ENCODE measurements at places on chromosomes 1 and 21.

DNA sequence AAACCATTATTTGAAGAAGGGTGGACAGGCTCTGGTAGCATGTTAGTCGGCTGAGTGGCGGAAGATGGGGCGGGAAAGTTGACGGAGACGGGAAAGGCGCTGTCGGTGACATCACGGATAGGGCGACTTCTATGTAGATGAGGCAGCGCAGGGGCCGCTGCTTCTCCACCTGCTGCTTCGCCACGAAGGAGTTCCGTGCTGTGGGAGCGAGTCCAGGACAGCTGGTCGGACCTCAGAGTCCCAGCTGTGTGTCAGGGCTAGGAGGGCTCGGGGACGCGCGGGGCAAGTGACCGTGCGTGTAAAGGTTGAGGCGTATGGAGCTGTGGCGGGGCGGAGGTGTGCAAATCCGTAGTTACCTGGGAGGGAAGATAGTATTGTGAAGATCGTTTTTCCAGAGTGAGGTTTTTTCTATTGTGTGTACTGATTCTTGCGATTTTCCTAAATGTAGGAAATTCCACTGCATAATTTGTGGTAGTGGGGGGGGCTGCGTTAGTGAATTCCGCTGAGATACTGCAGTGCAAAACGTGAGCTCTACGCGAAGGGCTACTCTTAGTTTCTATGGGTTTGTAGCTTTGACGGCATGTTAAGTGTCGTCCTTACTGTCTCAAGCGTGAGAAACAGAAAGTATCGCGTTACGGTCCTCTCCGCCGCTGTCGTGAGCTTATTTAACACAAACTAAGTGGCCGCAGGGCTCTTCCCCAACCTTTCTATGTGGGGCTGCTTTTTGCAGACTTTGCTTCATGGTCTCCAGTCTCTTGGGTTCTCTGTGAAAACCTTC lies 111.2 kb upstream of the NBPF11 start:
- DNase-seq: peak; percentile 97

DNA sequence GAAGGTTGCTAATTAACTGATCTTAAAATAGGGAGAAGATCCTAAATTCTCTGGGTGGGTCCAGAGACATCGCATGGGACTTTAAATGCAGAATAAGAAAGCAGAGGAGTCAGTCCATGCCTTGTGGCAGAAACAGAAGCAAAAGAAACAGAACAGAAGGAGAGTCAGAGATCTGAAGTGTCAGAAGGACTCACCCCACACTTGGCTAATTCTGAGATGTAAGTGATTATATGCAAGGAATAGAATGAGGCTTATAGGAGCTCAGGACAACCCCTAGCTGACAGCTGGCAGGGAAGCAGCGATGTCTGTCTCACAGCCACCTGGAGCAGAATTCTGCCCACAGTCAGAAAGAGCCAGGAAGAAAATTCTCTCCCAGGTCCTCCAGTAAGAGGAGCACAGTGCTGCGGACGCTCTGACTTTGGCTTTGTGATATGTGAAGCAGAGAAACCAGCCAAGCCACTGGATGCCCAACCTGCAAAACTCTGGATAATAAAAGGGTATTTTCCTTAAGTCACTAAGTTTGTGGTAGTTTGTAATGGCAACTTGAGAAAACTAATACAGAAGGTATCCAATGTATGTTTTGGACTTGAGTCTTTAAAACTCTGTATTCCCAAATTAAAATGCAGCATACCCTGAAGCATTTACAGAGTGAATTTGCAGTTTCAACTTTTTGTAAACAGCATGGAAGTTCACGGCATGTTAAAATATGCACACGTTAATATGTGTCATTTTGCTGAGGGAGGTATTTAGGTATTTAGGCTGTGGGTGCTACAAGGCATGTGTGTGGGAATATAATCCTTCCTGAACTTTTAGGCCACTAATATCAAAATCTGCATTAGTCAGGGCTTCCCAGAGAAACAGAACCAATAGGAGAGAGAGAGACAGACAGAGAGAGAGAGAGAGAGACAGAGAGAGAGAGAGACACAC lies 388.5 kb downstream of the PCP4 start:
- no peak for DNase-seq

GRCh38 chr1:229432905-229433304 lies 989 bp downstream of the ACTA1 start:
- DNase-seq: no peak

GRCh38 chr1:88648706-88649105 lies 35.4 kb upstream of the PKN2 start:
- no peak for DNase-seq

GRCh38 chr1:69824932-69825331 lies 257.2 kb downstream of the LRRC7 start:
- no peak for DNase-seq

DNA sequence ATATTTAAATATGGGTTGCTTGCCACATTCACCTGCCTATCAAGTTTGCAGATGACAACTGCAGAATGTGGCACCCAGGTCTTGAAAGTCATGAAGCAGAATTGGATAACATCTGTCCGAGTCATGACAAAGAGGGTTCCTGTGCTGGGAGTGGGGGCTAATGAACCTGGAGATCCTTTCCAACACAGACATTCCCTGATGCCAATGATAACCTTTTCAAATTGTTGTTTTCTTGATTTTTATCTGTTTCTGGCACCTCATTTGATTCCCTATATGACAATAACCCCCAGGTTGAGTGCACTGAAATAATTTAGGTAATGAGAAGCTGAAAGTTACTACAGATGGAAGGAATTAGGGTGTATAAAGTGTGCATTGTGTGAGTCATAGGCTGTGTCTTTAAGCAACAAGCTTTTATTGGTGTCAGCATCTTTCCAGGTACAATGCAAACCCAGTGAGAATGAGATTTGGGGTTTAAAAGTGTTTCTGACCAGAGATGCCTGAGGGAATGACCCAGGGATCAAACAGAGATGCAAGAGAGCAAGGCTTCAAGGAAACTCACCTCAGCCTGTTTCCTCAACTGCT lies 32.0 kb upstream of the IL10 start:
- DNase-seq: no peak

- DNase-seq: no peak
Measured at GRCh38 chr1:161019751-161020495, 1.0 kb downstream of the F11R start.

DNA sequence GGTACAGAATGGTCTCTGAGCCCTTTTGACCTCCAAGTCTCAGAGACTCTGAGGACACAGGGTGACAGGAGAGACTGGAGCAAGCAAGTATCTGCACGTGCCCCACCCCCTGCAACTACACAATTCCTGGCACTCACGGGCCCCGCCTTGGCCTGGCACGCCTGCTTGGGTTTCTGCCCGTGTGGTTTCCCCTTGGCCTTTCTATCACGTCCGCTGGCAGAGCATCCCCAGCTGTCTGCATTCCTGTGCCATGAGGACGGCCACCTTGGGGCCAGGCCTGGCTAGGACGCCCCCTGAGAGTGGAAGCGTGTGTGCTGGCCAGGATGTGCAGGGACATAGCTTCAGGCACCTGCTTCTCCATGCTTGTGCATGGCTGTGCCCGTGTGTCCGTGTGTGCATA lies 14.3 kb upstream of the EDN2 start:
- DNase-seq: peak; percentile 88

- DNase-seq: no peak
Measured at GRCh38 chr21:46425041-46425440, 33.6 kb upstream of the DIP2A start.

- DNase-seq: peak; percentile 3
Measured at GRCh38 chr1:238738892-238739291, 647.5 kb upstream of the CHRM3 start.

- no peak for DNase-seq
Measured at GRCh38 chr1:187854457-187854856, 1025.7 kb downstream of the PLA2G4A start.

GRCh38 chr21:46158666-46159300 lies 3.4 kb upstream of the FTCD start:
- no peak for DNase-seq

- DNase-seq: no peak
Measured at GRCh38 chr1:179327679-179328078, 34.1 kb downstream of the SOAT1 start.

- no peak for DNase-seq
Measured at GRCh38 chr1:19505693-19506457, 20.5 kb upstream of the CAPZB start.

GRCh38 chr21:36923270-36923669 lies 43.2 kb downstream of the HLCS start:
- DNase-seq: no peak

DNA sequence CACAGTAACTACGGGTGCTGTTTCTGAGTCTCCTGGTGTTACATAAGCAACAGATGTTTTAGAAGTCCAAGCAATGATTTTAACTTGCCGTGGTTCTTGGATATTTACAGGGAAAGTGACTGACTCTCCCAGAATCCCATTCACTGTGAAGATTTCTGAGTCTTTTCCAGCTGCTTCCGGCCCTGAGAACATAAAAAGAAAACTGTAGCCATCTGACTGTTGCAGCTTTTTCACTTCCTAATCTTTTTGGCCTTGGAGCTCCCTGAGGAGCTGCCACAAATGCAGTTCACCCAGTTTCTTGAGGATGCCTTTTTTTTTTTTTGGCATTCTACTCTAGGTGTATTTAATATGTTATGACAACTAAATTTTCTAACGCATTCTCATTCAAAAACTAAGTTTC lies 13.7 kb downstream of the CD84 start:
- DNase-seq: no peak

DNA sequence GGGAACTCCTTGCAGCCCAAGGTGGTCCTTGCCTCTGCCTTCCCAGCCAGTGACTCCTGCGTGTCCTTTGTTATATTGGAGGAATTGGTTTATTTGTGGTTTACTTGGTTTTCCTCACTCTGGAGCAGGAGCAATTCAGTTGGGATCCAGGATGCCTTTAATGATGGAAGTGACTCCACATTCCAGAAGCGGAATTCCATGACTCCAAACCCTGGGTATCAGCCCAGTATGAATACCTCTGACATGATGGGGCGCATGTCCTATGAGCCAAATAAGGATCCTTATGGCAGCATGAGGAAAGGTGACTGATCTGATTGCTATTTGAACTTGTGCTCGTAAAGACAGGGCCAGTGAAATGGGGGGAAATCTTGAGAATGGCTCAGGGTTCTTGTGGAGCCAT lies 15.1 kb upstream of the PIGV start:
- peak; percentile 96 for DNase-seq

GRCh38 chr1:240946926-240947325 lies 335.0 kb upstream of the GREM2 start:
- DNase-seq: peak; percentile 55

- DNase-seq: no peak
Measured at GRCh38 chr1:180217006-180217405, 13.1 kb upstream of the LHX4 start.
